HL-60 (cell line): ENCODE measurements at places on chromosomes 5 and 9.

DNA sequence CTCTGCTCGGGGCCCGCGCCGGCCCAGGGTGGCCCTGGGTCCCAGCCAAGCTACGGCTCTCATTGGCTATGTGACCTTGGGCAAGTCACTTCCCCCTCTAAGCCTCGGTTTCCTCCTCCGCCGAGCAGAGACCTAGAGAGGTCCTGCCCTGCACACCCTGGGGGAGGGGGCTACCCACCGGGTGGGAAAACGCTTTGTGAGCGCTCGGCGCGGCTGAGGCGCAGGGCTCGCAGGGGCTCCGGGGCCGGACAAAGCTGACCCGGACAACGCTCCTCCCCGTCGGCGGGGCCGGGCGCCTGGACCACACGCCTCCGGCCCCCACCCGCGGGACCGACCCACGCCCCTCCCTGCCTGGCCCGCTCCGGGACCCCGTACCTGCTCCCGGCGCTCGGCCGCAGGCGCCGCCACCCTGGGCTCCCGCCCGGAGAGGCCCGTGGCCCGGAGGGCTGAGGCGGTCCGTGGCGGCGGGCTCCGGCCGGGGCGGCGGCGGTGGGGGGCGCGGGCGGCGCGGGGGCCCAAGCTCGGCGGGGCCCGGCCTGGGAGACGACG is 85.7 kb upstream of the MELK start:
- peak; percentile 80 for DNase-seq

- DNase-seq = no peak
These were observed 165.3 kb downstream of the SEC61B start for GRCh38 chr9:99387431-99387830.

DNA sequence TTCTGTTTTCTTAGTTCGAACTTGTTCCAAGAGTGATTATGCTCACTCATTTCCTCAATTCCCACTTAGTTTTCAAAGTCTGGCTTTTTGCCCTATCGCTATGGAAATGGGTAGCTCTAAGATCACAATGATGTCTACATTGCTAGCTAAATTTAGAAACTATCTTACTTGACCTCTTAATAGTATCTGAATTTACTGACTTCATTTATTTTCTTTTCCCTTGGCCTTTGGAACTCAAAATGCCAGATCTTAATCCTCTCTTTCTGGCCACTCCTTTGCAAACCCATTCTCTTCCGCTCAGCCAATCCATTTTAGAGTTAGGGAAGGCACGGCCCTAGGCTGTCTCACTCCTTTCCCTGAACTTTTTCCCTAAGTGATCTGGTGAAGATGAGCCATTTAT is 137.0 kb downstream of the FER start:
- DNase-seq = no peak

DNA sequence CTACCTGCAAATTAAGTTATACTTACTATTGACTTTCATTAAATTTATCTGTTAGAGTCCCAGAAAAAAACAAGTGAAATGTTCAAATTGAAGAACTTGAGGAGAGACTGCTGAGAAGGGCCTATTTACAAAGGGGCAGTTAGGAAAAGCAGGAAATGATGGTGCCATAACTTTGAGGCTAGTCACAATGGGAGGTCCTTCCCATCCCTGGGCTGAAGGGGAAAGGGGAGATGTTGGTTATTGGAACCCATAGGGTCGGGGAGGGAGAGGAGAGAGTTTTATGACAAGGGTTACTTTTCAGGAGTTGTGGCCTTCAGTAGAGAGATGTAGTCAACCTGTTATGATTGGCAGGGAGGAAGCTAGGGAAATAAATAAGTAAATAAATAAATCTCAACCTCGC is 169.1 kb downstream of the DMRT2 start:
- DNase-seq = no peak

- DNase-seq = no peak
These were observed 72.7 kb downstream of the TTLL11 start for GRCh38 chr9:122020398-122020797.

GRCh38 chr9:2281031-2281802 is 266.1 kb downstream of the SMARCA2 start:
- DNase-seq = no peak
